ENCODE measurements at places on chromosomes 6 and 20.

DNA sequence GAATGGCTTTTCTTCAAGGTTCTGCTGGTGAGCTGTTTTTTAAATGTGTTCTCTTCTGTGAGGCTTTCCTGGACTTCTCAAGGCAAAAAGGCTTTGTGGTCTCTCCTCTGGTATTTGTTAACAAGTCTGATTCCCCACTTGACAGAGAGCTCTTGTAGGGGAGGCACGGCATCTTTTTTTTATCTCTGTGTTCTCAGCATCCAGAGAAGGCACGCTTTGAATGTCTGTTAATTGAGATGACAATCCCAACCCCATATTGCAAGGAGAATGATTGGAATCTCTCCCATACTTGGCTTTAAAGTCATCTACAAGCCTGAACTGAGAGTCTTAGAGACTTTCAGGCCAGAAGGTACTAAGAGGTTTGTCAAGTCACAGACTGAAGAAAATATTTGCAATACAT, 22.6 kb downstream of the EDN1 start:
- DNase-seq, result peak; percentile 96

GRCh38 chr6:135944120-135944519, 92.6 kb downstream of the PDE7B start:
- DNase-seq, result no peak

- DNase-seq, result no peak
Measured at GRCh38 chr6:146444189-146444588, 99.4 kb upstream of the RAB32 start.

- peak; percentile 36 for DNase-seq
Measured at GRCh38 chr20:33113387-33113908, 34.0 kb downstream of the BPIFB4 start.

DNA sequence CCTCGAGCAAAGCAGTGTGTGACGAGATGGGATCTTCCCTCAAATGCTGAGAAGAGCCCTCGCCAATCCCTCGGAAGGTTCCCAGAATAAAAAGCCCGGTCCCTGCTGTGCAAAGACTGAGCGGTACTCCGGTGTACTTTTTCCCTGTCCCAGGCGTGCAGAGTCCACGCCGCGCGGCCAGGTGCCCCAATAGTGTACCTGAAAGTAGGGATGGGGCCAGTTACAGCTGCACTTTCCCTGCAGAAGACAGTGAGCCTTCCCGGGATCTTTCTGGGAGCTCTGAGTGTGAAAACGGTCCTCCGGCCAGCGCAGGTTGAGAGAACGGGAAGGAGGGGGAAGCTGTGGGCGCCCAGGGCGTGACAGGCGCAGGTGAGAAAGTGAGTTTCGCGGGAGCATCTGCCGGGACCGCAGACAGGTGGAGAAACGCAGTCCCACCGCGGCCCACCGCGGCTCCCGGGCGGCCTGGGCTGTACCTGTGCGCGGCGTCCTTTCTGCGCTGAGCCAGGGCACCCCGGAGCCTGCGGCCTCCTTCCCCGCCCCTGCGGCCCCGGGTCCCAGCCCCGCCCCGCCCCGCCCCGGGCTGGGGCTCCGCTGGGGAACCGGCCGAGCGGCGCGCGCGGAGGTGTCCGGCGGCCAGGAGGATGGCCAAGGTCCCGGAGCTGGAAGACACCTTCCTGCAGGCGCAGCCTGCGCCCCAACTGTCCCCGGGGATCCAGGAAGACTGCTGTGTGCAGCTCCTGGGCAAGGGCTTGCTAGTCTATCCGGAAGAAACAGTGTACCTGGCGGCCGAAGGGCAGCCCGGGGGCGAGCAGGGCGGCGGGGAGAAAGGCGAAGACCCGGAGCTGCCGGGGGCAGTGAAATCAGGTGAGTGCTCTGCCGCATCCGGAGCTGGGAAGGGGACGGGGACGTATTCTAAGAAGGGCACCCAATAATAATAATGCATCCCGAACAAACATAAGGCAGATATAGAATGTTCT, at the start of gene RFX6:
Gene RFX6 (plus strand): TSS at position 608 of the 977 bp plus-strand sequence. CDS start 34 bp downstream, at position 642.
- no peak for DNase-seq

- DNase-seq, result peak; percentile 74
Measured at GRCh38 chr20:41411391-41411847, 44.8 kb upstream of the EMILIN3 start.

- DNase-seq, result peak; percentile 96
Measured at GRCh38 chr6:146892613-146893401, 294.0 kb downstream of the ADGB start.

GRCh38 chr6:3560211-3560610, 103.4 kb upstream of the SLC22A23 start:
- DNase-seq, result no peak

GRCh38 chr20:43949741-43950618, 35.3 kb downstream of the TOX2 start:
- no peak for DNase-seq
